GM12891 (cell line): ENCODE measurements at places on chromosomes 13 and 19.

DNA sequence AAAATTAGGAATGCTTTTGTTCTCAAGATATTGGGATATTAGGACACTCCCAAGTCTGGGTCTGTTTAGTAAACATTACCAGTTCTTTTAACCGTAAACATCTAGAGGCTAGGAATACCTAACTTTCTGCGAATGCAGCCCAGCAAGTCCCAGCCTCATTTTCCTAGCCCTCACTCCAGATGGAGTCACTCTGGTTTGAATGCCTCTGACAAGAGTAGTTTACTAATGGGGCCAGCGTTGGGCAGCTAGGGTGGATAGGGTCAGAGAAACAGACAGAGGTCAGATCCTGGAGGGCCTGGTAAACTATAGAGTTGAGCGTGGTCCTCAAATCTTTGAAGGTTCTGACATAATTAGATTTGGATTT is 53.6 kb downstream of the WDFY2 start:
- no peak for DNase-seq

DNA sequence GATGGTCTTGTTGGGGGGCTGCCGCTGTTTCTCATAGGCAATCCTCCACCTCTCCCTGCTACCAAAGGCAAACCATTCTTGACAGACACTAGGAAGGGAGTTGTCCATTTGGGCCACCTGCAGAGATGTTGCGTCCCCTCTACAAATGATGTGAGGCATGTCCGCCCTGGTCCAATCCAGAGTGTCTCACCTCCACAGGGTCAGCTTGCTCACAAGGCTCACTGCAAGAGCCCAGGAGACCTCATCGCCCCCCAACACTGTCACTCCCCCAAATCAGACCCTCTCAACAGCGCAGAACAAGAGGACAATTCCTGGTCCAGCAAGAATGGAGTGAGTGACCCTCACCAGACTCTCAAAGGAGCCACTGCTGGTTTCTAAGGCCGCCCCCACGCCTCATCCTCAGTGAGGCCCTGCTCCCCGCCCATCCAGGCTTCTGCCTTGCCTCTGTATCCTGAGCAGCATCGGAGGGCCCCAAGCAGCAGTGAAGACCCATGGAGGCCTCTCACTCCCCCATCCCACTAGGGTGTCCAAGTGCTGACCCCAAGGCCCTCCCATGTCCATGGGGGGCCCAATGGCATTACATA is 6.5 kb downstream of the HNRNPL start:
- no peak for DNase-seq

- DNase-seq, result no peak
Observed at GRCh38 chr19:30059741-30060457, 117.9 kb downstream of the URI1 start.

- DNase-seq, result no peak
Observed at GRCh38 chr13:108115738-108116137, 99.6 kb downstream of the LIG4 start.

GRCh38 chr19:49553451-49554271 is 25.9 kb downstream of the RCN3 start:
- no peak for DNase-seq

DNA sequence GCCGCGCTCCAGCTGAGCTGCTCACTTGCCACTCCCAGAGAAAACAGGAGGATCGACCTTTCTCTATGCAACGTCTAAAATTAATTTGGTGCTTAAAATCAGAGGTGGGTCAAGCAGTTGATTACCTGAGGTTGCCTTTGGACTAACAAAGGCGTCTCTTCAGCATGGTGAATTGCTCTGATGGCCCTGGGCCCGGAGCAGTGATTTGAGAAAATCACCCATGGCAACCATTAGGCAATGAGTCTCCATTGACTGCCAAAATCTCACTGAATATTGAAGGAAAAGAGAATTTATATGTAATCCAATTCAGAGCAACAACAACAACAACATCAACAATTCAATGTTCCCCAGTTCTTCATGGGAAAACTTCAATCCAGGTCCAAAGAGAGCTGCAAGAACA is 61.8 kb downstream of the IRS2 start:
- no peak for DNase-seq

DNA sequence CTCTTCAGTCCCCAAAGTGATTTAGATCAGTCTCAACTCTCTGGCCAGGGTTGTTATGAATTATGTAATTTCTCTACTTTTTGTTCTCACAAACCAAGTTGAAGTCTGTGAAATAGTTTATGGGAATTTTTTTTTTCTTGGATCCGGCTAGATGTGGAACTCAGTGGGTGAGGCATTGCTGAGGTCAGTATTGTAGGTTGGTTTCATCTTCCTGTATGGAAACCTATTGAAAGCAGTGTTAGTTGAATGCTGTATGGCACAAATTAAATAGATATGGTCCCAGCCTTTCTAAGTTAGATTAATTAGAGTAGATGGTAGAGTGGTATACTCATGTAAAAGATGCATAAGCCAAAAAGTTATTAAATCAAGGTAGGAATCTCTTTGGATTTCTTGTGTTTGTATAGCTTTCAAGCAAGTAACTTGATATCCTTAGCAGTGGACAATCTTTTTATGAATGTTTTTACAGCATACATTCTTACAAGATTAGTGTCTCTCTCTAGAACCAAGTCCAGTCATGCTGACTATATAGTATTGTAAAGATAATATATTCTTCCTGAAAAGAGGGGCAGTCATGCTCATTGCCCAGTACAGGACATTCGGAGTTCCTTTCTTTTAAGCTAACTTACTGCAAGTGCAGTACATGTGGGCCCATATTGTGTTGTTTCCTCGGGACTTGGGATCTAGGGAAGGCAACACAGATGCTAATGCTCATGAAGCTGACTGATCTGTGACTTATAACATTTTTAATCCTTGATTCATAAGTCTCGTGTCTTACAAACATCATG is 2541.1 kb downstream of the PCDH9 start:
- DNase-seq, result no peak
